ENCODE measurements at places on chromosomes 5 and 9.

DNA sequence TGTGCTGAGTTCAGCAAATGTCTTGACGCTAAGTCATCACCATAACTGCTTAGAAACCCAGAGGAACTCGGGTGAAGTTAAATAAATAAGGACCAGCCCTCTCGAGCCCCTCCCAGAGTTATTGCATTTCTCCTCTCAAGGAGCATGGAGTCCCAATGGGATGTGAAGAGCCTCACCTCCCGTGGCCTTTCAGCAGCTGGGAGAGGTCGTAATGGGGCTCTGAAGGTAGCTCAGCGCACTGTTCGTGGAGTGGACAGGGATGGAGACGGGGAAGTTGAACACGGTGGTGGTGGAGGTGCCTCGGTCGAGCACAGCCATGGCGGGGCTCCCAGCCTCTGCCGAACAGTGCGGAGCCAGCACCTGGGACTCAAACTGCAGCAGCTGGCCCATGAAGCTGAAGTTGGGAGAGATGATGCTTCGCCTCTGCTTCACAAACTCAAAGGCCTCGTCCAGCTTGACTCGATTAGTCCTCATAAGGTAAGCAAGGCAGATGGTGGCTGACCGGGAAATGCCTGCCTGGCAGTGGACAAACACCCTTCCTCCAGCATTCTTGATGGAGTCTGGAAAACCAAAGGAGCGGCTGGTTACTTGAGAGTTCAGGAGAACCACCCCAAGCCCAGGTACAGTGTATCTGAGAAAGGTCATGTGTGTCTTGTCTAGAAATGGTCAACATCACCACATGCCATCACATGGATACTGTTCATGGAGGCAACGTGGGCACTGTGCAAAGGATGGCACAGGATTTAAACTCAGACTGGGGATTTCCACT, 2.2 kb downstream of the DUSP1 start:
- no peak for ATAC-seq

DNA sequence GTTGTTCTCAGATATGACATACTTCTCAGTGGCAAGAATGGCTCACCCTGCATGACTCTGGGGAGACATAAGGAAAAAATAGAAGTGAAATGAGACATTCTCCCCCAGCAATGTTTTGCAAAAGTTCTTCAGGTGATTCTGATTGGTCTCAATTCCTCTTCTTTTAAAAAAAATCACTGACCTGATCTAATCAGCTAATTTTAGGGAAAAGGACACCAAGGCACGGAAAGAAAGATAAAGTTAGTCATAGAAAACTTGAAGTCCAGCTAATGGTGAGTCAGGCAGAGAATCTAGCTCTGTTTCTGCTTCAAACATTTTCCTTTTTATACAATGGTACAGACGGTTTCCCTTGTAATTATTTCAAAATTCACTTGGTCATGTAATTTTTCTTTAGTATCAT, 1018.9 kb upstream of the ARRDC3 start:
- ATAC-seq, result 0 out of 3 replicates have a peak, but pooled peaks have one; percentile 22

DNA sequence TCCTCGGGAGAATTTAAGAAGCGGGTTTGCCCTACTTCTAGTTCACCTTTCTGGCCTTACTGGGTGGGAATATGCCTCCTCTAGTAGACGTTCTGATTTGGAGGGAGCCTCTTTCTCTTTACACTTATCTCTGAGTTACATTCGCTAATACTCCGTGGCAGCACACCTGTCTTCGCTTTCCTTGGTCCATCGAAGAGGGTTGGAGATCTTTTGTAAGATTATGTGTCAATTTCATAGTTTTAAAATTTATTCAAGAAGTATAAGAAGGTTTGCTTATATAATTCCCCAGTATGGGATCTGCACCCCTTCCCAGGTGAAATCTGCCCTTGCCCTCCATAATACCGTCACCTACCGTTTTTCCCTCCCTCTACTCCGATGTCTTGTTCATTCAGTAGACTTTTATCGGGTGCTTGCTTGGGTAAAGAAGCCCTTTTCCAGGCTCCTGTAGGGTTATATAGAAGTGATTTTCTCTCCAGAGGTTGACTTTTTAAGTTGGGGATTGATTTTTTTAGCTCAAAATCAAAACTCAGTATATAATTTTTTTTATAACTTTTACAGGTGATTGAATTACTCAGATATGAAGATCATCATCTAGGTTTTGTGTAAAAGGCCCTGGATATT, 1.1 kb downstream of the GPBP1 start:
- no peak for ATAC-seq

DNA sequence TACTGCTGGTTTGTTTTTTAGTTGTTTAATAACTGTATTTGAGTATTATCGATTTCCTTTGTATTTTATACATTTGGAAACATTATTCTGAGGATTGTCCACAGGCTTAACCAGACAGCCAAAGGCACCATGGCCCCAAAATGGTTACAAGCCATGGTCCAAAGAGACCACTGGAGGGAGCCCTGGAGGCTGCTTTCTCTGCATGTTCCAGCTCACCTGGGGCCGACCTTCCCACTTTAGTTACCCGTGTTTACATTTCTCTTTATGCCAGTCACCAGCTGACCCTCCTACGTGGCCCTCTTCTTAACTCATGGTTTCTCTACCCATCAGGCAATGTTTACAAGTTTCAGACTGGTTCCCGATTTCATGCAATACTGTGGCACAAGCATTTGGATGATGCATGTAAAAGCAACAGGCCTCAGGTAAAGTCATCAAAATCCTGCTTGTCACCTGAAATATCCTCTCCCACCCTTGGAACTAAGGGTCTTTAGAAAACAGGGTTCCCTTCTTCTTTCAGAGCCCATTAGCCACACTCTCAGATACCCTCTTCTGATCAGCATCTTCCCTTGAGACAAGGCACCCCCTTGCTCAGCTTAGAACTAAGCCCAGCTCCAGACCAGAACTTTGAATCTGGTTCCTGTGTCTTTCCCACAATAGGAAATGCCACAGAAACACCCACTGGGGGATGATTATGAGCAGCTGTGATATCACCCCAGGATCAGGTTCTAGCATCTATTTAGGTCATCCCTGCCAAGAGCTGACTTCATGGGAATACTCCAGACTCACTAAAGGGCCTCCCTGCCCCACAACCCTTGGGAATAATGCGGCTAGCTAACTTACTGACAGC, 49.9 kb upstream of the GARNL3 start:
- ATAC-seq, result peak; percentile 88

DNA sequence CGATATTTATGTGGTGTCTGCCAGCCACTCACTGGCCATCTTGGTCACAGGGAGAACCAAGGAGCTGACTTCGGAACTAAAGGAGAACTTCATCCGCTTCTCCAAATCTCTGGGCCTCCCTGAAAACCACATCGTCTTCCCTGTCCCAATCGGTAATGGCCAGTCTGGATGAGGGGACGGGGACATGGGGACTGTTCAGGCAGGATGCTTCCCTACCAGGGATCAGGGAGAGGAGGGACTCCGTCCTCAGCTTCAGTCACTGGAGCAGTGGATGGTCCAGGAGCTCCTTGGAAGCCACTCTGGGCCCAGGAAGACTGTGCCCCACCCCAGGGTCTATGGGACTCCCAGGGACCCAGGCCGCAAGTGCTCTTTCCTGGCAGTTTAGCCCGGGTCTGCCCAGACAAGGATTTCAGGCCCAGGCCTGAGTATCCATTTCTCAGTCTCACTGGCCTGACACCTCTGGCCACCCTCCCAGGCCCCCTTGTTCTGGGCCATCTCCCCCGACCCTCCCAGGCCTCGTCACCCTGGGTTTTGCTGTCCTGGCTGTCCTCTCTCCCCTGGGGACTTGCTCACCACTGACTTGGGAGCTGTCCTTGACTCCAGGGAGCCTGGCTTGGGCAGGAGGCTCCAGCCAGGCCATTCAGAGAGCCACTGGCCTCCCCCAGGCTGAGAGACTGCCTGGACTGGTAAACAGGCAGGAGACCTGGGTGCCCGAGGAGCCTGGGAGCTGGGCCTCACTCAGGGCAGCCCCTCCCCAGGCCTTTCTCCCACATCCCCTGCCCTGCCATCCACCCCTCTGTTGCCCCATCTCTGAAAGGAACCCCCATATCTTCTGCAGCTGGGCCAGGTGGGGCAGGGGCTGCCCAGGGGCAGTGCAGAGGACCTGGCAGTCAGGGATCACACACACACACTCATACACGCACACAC, 3.1 kb downstream of the LCN2 start:
- no peak for ATAC-seq

- no peak for ATAC-seq
Observed at GRCh38 chr5:38554403-38554802, 2.0 kb downstream of the LIFR start.

DNA sequence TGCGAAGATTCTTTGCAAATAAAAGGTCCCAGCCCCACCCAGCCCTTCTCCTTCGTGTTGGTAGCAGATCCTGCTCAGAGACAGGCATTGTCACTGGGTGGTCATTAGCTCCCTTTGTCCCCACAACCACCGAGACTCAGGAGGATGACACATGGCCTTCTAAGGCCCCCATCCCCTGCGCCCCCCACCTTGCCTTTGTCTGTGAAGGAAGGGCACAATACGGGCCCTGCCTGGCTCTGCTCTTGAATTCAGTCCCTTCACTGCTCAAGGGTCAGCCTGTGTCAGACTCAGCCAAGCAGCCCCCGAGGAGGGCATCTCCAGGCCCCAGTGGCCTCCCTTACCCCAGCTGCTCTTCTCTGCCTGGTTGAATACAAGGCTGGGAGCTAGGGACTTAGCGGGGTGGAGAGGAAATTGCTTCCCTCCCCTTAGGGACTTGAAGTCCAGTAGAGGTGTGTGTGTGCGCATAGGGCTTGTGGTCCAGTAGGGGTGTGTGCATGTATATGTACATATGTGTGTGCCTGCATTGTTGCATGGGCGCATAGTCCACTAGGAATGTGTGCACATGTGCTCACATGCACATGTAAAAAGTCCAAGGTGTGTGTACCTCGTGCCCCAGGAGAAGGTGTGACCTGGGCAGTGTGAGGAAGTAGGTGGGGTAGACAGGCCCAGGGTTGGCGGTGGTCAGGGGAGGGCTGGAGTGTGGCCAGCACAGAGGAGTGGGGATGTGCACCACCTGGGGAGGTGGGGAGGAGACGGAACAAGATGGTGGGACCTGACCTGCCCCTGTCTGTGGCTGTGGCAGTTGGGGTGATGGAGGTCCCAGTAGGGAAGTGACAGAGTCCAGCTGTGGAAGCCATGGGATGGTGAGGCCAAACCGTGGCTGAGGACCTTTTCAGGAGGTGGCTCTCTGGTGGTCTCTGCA, 59.1 kb downstream of the PHF2 start:
- no peak for ATAC-seq

DNA sequence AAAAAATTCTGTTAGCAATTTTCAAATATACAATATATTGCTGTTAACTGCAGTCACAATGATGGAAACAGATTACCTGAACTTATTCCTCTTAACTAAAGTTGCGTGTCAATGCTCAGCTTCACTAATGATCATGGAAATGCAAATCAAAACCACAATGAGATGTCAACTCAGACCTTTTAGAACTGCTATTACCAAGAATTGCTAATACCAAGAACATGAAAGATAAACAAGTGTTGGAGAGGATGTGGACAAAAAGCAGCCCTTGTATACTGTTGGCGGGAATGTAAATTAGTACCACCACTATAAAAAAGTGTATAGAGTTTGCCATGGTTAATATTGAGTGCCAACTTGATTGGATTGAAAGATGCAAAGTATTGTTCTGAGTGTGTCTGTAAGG, 1409.7 kb upstream of the CDH18 start:
- ATAC-seq, result no peak

- ATAC-seq, result no peak
Observed at GRCh38 chr9:124831642-124832364, 21.5 kb upstream of the WDR38 start.

DNA sequence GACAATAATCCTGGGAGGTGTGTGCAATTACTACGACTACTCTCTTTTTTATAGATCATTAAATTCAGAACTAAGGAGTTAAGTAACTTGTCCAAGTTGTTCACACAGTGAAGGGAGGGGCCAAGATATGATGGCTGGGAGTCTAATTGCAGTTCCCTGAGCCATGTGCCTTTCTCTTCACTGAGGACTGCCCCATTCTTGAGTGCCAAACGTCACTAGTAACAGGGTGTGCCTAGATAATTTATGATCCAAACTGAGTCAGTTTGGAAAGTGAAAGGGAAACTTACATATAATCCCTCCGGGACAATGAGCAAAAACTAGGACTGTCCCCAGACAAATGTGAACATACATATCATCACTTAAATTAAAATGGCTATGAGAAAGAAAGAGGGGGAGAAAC, 20.2 kb downstream of the IL7R start:
- no peak for ATAC-seq

GRCh38 chr9:129501771-129502319, 119.1 kb downstream of the C9orf50 start:
- ATAC-seq, result no peak

- ATAC-seq, result peak; percentile 85
Observed at GRCh38 chr5:149422366-149423048, 43.4 kb upstream of the IL17B start.

Data from SK-N-SH treated with all-trans-retinoic acid at 6 μM for 48 hours (cell line).